ENCODE measurements at places on chromosomes 5 and 9.

GRCh38 chr5:60594715-60595477 is 105.1 kb downstream of the DEPDC1B start:
- no peak for DNase-seq

GRCh38 chr9:92954049-92954861 is 6.9 kb downstream of the FGD3 start:
- DNase-seq = no peak

- no peak for DNase-seq
These were observed 90.7 kb upstream of the NR3C1 start for GRCh38 chr5:143494162-143494561.

DNA sequence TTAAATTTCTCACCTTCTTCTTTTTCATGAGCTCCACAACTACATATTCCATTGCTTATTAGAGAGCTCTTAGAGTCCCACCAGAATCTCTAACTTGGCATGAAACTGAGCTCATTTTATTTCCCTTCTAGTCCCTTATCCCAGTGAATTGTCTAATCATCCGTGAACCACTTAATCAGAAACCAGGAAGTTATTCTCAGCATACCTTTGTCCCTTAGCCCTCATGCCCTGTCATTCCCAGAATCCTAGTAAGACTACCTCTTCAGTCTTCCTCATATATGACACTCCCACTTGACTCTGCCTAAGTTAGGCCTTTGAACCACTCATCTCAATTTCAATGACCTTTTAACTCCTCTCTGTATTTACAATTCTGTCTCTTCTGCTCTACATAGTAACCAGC is 93.0 kb upstream of the PAPPA start:
- no peak for DNase-seq

DNA sequence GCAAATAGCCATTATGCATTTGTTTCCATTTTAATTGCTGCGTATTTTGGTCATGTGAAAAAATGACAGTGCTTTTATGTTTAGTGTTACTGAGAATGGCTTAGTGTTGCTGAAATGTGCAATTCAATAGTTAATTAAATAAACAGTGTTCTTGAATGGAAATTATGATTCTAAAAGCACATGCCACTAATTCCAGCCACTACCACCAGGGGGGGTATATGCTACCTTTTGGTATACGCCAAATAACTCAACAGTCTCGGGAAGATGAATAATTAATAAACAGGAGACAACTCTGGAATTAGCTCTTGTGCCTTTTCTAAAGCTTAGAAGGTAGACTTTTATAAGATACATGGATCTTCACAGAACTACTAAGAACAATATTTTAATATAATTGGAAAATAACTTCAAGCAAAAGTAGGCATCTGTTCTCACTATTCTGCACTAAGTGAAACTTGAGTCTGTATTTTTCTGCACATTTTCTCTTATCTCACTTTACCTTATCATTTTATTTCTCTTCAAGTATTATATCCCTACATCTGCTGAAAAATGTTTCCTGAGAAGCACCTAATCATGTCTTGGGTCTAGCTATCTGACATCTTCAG is 83.5 kb upstream of the MINAR2 start:
- no peak for DNase-seq

DNA sequence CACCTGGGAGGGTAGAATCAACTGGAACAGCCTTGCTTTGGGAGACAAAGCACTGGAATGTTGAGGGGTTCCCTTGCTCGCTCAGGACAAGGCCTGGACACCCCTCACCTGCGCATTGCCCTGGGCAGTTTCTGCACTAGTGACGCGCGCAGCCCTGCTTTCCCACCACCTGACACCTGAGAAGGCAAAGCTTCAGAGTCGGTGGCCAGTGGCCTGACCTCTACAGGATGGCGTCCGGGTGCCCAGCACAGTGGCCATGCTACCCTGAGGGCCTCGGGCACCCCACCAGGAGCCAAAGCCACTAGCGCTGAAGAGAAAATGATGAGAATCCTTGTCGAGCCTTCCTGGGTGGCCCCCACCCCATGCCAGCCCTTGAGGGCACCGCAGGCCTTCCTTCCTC is 161.3 kb downstream of the OLFM1 start:
- DNase-seq = no peak

- DNase-seq = no peak
These were observed 1.2 kb downstream of the TENT4A start for GRCh38 chr5:6714226-6715041.

All from NCI-H187 (cell line).